ENCODE measurements at places on chromosomes 4 and X.

- no peak for DNase-seq
Observed at GRCh38 chrX:116628464-116628863, 165.7 kb upstream of the CT83 start.

GRCh38 chr4:170004651-170005295 is 21.4 kb downstream of the MFAP3L start:
- no peak for DNase-seq

DNA sequence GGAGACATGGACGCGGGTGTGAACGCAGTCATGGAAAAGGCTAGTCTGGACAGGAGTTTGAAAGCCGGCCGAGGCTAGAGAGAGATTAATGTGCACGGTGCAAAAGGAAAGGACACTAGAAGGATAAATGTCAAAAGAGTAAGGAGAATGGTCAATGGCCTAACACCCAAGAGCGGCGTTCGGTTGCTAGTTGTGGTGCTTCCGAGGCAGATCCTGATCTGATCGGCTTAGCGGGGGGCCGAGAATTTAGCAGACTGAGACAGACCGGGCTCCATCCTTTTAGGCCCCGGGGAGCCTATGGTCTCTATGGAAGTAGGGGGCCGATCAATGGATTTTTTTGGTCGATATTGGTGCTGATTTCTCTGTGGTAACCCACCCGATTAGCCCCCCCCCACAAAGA is 6.9 kb downstream of the GAGE10 start:
- DNase-seq: no peak

DNA sequence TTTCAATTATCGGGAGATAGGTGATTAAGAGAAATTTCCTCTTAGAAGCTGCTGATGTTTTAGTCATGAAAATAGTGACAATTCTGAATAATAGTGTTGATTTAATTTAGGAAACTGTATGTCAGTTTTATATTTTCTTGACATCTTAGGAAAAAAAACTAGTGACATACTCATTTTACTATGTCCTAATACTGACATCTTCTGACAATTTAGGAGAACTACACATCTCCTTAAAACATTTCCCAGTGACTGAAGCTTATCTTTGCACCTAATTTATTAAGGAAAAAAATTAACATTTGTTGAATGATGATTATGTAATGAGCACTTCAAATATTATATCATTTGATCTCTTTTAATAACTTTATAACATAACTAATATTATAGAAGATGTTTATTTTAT is 42.0 kb upstream of the RBMXL3 start:
- no peak for DNase-seq

GRCh38 chr4:14218641-14219040 is 591.1 kb upstream of the BOD1L1 start:
- no peak for DNase-seq

DNA sequence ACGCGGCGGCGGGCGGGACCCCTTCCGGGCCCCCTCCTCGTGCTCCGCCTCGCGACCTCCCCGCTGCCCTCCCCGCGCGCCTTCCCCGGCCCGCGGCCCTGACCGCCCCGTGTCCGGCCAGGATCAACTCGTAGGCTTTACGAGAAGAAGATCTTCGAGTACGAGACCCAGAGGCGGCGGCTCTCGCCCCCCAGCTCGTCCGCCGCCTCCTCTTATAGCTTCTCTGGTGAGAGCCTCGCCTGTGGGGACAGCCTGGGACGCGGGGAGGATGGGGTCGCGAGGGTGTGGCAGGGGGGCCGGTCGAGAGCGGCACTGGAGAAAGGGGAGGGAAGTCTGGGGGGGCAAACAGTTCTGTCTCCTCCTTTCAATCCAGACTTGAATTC is 465 bp downstream of the EMD start:
- DNase-seq: no peak

- no peak for DNase-seq
Observed at GRCh38 chr4:7980036-7980435, 40.4 kb upstream of the AFAP1 start.
